ENCODE measurements at places on chromosomes 2 and 18. TPM values are rescaled to one million over a fixed set of nuclear protein-coding genes. Genes with fewer than 3 reads are reported as not detected.

Gene SPDYA
- 0.75 TPM for total RNA-seq

Gene EFHD1
- total RNA-seq, result 0.17 TPM

Gene TACR1
- not detected for total RNA-seq

Gene MYO7B
- not detected for total RNA-seq

Gene GALNT14
- total RNA-seq, result not detected

Gene ASAP2
- 7.3 TPM for total RNA-seq

Gene MPP4
- not detected for total RNA-seq

Gene IL37
- total RNA-seq, result not detected

DNA sequence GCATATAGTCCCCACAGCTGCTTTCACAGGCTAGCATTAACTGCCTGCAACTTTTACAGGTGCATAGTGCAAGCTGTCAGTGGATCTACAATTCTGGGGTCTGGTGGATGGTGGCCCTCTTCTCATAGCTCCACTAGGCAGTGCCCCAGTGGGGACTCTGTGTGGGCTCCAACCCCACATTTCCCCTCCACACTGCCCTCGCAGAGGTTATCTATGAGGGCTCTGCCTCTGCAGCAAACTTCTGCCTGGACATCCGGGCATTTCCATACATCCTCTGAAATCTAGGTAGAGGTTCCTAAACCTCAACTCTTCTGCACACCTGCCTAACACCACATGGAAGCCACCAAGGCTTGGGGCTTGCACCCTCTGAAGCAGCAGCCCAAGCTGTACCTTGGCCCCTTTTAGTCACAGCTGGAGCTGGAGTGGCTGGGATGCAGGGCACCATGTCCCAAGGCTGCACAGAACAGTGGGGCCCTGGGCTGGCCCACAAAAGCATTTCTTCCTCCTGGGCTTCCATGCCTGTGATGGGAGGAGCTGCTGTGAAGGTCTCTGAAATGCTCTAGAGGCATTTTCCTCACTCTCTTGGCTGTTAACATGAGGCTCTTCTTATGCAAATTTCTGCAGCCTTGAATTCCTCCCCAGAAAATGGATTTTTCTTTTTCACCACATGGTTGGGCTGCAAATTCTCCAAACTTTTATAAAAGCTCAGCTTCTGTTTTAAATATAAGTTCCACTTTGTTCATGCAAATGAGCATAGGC lies 59.3 kb downstream of the KDM3A start:
- H3K4me1 ChIP-seq, result no peaks in the 10 kb centered on the region
- H3K27me3 ChIP-seq, result no peaks in the 10 kb centered on the region
- no peak overlapping the region for H3K4me3 ChIP-seq
- H3K27ac ChIP-seq, result no peak overlapping the region

DNA sequence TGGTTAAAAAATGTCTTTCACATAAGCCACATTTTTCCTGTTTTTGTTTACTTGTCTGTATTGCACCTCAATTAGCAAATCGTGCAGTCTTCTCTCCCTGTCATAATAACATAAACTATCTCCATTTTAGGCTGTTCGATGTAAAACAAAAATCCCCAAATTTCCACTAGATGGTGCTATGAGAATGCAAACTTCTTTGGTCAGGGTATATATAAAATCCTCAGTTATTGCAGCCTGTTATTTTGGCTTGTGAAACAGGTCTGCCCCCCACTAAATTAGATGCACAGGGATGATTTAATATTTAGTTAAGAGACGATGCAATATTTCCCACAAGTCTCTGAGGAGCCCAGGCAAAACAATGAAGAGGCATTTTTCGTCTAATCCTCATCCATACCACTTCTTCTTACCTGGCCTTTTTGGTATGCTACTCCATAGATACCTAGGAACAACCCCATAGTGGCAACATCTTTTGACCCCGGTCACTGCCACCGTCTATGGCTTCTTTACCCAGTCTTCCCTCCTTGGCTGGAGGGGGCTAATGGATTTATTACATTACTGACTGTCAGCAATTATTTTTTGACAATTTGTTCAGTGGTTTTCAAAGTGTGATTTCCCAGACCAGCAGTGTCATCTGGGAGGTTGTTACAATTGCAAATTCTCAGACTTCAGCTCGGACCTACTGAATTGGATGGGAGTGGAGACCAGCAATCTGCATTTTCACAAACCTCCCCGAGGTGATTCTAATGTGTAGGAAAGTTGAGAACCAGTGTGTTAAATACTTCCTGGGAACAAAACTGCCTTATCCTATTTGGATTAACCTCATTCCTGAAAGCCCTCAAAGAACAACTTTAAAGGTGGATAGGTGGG lies 117.4 kb upstream of the CWC22 start:
- no peaks in the 10 kb centered on the region for H3K36me3 ChIP-seq
- H3K27ac ChIP-seq, result no peak overlapping the region
- H3K4me3 ChIP-seq, result no peak overlapping the region
- DNase-seq, result peak; percentile 58
- H3K27me3 ChIP-seq, result no peaks in the 10 kb centered on the region

DNA sequence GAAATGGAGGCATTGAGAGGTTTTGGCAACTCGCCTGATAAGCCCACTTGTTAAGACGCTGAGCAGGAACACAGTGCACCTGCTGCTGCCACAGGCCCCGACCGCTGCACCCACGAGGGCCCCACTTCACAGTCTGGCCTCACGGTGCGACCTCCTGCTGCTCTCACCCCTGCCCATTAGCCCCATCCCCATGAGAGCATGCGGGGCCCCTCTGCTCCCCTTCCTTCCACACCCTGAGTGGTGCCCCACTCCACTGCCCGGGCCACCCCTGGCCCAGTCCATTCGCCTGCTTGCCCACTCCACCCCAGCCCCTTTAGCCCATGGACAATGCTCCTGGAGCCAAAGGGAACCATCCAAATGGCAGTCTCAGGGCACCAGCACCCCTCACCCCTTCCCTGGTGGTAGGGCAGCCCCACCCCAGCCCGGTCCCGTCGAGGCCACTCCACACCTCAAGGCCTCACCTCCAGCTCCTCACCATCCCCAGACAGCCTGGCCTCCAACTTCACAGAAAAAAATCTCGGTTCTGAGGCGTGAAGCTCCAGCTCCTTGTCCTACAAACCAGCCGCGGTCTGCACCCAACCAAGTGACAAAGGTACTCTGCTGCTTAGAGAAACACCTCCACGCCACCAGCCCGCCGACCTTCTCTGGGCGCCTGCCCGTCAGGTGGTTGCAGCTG lies 6.7 kb upstream of the GPR55 start:
- no peak overlapping the region for H3K4me3 ChIP-seq
- no peaks in the 10 kb centered on the region for H3K36me3 ChIP-seq
- H3K27me3 ChIP-seq, result peaks cover 8% of the 10 kb centered on the region
- no peak overlapping the region for H3K27ac ChIP-seq
- DNase-seq, result no peak

- no peaks in the 10 kb centered on the region for H3K4me1 ChIP-seq
- no peak overlapping the region for H3K4me3 ChIP-seq
- H3K27ac ChIP-seq, result no peak overlapping the region
- no peaks in the 10 kb centered on the region for H3K27me3 ChIP-seq
Measured at GRCh38 chr2:173851141-173851641, 114.0 kb downstream of the SP3 start.

GRCh38 chr2:191126386-191127085 lies 24.3 kb downstream of the STAT4 start:
- DNase-seq, result no peak
- H3K4me1 ChIP-seq, result no peaks in the 10 kb centered on the region
- no peaks in the 10 kb centered on the region for H3K27me3 ChIP-seq
- no peaks in the 10 kb centered on the region for H3K36me3 ChIP-seq
- no peak overlapping the region for H3K4me3 ChIP-seq

- no peaks in the 10 kb centered on the region for H3K27me3 ChIP-seq
- peaks cover 1% of the 10 kb centered on the region for H3K36me3 ChIP-seq
- no peak overlapping the region for H3K27ac ChIP-seq
- DNase-seq, result no peak
Measured at GRCh38 chr2:98508709-98509066, 64.0 kb downstream of the INPP4A start.

DNA sequence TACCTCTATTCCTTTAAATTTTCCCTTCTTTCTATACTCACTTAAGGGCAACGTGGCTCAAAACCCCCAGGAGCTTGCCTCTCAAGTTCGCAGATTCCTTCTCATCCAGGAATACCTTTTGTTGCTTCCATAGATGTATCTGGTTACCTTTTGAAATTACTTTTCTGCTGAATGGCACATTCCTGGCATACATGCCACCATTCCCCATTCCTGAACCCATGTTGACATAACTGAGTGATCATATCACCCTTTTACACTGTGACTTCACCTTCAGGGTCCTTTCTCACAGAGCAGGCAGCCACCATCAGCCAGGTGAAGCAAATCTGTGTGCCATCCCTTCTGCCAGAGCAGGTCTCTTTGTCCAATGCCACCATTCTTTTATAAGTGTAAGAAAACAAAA lies 615.8 kb downstream of the ARHGAP15 start:
- H3K27me3 ChIP-seq, result no peaks in the 10 kb centered on the region
- no peaks in the 10 kb centered on the region for H3K4me1 ChIP-seq
- DNase-seq, result no peak
- H3K36me3 ChIP-seq, result no peaks in the 10 kb centered on the region

- no peaks in the 10 kb centered on the region for H3K36me3 ChIP-seq
- no peak overlapping the region for H3K27ac ChIP-seq
- peaks cover 40% of the 10 kb centered on the region for H3K4me1 ChIP-seq
Measured at GRCh38 chr18:32379891-32380290, 90.8 kb downstream of the GAREM1 start.

DNA sequence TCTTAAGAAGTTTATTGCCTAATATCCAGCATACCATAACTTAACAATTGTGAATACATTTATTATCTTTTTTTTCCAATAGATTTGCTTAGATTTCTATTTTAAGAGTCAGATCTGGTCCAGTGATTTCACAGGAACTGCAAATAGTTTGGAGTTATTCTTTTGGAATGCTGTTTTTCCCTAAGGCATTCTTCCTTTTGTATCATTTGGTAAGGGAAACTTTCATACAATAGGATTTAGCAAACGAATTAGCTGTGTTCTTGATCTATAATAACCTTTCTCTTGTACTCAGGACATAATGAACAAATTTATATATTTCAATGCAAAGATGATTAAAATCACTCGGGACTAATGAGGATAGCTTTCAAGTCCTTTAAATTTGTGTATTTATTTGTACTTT lies 201.6 kb downstream of the ERBB4 start:
- DNase-seq, result no peak
- H3K27me3 ChIP-seq, result no peaks in the 10 kb centered on the region
- H3K36me3 ChIP-seq, result no peaks in the 10 kb centered on the region

DNA sequence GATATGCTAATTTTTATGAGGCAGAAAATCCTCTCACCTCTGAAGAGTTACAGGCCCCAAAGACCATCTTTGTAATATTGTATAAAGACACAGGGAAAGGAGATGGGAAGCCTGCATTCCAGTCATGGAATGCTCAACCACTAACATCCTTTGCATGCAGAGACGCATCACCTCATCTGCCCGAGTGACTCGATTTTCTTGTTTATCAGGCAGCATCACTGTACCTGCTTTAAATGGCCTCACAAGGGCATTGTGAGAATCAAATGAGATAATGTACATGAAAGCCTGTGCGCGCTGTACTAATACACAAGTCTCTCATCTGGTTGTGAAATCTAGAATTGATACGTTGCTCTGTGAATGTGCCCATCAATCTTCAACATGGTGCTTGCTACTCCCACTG lies 10.2 kb upstream of the TMEM247 start:
- no peak overlapping the region for H3K4me3 ChIP-seq
- H3K36me3 ChIP-seq, result no peaks in the 10 kb centered on the region
- peaks cover 9% of the 10 kb centered on the region for H3K27me3 ChIP-seq
- no peak for DNase-seq

DNA sequence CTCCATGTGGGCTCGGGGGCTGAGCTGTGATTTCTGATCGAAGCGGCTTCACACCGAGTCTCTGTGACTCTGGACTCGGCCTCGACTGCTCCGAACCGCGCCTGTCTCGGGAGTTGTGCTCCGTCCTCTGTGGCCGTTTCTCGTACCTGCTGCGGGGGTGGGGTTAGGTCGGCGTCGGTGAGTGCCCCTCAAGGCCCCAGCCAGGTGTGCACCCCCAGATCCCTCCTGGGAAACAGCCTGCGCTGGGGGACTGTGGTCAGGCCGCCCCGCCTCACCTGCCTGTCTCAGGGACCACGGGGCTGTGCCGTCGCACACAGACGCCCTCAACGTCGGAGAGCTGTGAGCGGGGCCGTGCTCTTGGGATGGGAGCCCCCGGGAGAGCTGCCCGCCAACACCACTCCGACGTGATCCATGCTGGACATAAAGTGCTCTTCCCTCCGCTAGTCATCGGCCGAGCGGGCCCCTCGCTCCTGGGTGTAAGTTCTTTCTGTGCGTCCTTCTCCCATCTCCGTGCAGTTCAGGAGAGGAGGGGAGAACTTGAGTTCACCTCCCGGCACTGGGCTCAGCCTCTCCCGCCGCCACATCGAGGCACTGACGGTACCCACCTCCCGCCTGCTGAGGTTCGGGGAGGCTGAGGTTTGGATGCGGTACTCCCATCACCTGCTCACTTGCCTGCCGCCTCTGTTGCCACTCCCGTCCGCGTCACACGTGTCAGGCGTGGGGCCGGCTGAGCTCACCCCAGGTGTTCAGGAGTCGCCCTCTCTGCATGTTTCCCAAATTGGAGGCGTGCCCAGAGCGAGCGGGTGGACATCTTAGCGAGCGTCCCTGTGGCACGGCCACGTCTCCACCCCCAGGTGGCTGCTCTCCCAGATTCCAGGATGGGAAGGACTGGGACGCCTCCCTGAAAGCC lies 55.7 kb downstream of the CTDP1 start:
- H3K27ac ChIP-seq, result no peak overlapping the region
- no peaks in the 10 kb centered on the region for H3K4me1 ChIP-seq
- H3K27me3 ChIP-seq, result no peaks in the 10 kb centered on the region
- H3K4me3 ChIP-seq, result no peak overlapping the region
- DNase-seq, result no peak
- peaks cover 17% of the 10 kb centered on the region for H3K36me3 ChIP-seq

GRCh38 chr2:73111073-73112025 lies 1.4 kb downstream of the RAB11FIP5 start:
- no peaks in the 10 kb centered on the region for H3K27me3 ChIP-seq
- H3K4me1 ChIP-seq, result peaks cover 66% of the 10 kb centered on the region
- peak overlapping the region; percentile 53 for H3K27ac ChIP-seq

DNA sequence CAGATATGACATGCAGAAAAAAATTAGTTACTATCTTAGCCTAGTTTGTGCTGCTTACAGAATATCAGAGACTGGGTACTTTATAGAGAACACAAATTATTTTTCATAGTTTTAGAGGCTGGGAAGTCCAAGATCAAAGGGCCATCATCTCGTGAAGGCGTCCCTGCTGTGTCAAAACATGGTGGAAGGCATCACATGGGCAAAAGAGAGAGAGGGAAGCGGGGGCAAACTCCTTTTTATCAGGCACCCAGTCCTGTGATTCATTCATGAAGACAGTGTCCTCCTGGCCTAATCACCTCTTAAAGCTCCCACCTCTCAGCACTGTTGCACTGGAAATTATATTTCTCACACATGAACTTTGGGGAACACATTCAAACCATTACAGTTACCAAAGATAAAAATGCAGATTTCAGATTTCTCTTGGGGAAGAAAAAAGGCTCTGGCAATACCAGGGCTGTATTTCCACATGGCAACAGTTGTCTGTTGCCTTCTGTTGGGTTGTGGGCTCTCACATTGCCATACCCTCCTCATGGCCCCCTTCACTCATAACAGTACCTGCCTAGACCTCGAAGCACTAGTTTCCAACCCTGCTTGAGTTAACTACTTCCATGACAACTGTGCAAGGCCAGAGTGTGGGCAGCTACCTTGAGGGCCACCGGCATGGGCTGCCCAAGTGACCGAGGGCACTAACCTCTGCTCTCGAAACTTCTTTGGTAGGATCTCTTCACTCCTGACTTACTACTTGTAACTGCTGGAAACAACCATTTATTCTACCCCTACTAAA lies 2.7 kb upstream of the ACTR3 start:
- H3K27me3 ChIP-seq, result no peaks in the 10 kb centered on the region
- no peak overlapping the region for H3K27ac ChIP-seq
- no peak for DNase-seq

Measured in HepG2 (cell line).